GM23248 (cell line): ENCODE measurements at places on chromosomes 5 and 9.

GRCh38 chr5:9513827-9514226 lies 32.0 kb downstream of the SEMA5A start:
- DNase-seq = peak; percentile 68

DNA sequence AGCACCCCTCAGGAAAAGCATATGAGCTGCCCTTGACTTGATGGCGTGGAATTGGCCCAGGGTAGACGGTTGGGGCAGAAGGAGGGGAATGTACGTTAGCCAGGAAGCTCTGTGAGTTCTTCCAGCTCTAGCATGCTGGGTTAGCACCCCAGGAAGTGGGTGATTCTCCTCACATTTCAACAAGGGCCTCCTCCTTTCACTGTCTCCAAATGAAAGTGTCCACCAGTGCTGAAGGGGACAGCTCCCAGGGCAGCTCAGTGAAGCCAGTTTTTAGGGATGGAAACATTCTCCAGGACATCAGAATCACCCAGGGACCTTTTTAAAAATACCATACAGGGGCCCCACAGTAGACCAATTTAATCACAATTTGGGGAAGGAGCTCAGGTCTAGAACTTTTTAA lies 17.2 kb upstream of the AFAP1L1 start:
- peak; percentile 58 for DNase-seq

DNA sequence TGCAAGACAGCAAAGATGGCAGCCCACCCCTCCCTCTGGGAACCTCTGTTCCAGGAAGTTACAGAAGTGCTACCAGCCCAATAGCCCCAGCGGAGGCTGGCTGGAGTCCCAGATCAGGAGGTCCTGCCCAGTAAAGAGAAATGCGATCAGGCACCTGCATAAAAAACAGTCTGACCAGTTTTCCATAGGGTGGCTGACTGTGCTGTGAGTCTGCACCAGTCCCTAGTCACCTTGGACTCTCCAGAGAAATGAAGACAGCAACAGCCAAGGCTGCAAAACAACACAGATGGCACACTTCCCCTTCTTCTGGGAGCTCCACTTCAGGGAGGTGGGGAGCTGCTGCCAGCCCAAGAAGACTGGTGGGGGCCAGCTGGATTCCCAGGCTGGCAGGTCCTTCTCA lies 265.5 kb upstream of the PCSK5 start:
- no peak for DNase-seq

DNA sequence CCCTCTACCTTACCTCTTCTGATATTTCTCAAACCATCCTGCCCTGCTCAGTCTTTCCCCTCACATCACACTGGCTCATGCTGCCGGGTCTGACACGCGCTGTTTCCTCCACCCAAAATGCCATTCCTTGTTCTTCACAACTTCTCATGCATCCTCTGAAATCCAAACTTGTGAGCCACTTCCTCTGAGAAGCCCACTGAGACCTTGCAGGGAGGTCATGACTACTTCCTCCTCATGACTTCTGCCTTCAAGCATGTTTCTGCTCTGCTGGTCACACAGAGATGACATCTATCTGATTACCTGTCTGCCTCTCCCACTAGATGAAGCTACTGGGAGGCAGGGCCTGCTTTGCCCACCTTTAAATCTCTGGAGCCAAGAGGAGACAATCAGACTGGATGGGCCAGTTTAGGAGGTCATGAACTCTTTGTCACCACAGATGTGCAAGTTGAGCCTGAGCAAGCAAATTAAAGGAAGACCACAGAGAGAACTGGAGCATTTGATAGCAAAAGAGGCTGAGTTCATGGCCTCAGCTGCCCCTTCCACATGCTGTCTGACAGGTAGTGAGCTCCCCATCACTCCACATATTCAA lies 119.8 kb upstream of the TBC1D2 start:
- DNase-seq = peak; percentile 96

DNA sequence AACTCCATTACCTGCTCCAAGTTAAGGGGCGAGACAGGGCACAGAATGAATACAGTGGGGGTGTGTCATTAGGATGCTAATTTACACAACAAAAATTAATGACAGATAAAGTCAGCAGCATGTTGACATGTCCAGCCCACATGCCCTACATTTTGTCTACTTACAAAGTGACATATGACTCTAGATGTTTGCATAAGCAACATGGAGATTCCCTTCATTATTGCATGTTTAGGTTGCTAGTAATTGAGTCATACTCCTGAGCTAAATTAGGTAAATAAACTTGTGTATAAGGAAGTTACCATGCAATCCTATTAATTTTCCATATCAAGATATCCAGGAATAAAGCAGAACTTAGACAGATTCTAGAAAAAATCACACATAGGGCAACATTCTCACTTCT lies 232.2 kb downstream of the PDE4D start:
- no peak for DNase-seq

GRCh38 chr5:82100303-82101077 lies 128.7 kb downstream of the ATG10 start:
- peak; percentile 1 for DNase-seq

- DNase-seq = no peak
These were observed 128.1 kb downstream of the FBXO38 start for GRCh38 chr5:148511810-148512347.

GRCh38 chr5:147558826-147559225 lies 49.0 kb upstream of the DPYSL3 start:
- DNase-seq = peak; percentile 87

DNA sequence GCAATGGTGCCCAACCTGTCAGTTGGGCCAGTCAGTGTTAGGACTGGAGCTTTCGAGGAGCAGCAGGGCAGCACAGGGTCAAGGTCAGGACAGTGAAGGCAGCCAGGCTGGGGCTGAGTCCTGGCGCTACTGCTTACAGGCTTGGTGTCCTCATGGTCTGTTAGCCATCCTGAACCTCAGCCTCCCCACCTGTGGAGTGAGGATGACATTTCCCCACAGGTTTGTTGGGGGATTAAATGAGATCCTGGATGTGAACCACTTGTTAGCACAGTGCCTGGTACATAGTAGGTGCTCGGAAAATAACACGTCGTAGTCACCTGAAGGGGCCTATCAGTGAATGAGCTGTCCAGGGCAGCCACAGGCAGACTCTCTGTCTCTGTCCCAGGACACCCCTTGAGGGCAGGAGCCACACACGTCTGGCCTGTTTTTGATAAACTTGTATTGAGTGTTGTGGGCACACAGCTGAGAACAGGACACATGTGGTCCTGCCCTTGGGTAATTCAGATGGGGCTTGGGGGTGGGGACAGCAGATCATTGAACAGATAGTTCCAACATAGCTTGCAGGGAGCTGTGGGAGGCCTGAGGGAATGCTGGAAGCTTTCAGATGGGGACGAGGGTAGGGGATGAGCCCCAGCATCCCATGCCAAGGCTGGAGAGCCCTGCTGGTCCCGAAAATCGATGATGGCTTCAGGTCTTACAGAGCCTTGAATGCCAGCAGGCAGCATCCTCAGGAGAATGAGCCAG lies 69.3 kb downstream of the AMBP start:
- DNase-seq = no peak

- DNase-seq = peak; percentile 41
These were observed 99.8 kb downstream of the RALGPS1 start for GRCh38 chr9:127014216-127014909.
